ENCODE measurements at places on chromosomes 16 and 17.

GRCh38 chr17:30796016-30796415 is 28.5 kb downstream of the CRLF3 start:
- no peaks in the 10 kb centered on the region for H3K27me3 ChIP-seq
- no peak for DNase-seq
- no peak overlapping the region for H3K27ac ChIP-seq
- H3K36me3 ChIP-seq, result peaks cover 32% of the 10 kb centered on the region

DNA sequence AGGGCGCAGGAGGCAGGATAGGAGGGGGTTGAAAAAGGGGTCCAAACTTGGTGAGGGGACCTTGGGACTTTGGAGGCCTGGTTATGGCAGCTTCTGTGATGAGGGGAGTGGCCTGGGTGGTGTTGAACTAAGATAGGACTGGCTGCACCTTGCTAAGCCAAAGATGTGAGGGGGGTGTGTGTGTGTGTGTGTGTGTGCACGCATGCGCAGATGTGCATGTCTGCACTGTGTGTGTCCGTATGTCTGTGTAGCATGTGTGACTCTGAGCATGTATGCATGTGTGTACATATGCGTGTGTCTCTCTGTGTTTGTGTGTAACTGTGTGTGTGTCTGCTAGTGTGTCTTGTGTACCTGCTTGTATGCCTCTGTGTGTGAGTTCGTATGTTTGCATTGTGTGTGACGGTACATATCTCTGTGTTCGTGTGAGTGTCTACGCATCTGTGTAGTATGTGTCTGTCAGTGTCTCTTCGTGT is 4.1 kb downstream of the SLC16A5 start:
- no peaks in the 10 kb centered on the region for H3K27me3 ChIP-seq
- peak overlapping the region; percentile 9 for H3K4me3 ChIP-seq
- H3K36me3 ChIP-seq, result no peaks in the 10 kb centered on the region

DNA sequence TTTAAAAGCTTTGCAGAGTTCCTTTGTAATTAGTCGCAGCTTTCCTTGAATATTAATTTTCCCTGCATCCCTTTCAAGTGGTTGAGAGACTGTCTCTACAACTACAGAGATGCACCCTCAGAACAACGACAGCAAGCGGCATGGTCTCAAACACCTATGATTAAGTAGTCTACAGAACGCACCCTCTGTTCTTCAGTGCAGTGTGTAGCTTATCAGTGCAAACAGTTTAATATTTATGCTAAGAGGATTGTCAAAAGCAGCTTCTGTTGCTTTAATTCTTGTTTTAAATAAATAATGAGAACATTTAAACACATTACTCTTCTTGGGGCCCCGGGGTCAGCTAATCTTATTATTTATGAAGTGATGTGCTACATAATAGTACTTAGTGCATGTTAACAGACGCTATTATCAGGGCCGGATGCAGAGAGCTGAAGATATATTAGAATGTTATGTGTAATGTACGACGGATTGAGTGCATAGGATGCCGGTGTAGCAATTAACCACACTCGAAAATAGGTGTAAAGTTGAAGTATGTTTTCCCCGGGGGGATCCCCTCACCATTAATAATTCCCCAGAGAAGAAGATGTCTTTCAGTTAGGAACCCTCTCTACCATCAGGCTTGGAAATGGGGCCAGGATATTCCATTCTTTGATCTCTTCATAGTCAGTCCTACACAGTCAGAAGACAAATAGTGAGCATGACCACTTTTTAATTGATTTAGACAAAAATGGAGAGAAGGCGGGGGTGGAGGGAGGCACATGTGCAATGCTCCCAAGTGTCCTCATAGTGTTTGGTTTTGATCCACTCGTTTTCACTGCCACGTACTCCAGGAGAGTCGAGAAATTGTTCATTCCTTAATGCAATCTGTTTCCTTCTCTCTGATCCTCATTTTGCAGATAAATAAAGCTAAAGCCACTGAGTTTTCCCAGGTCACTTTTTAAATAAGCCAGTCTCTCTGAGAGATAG is 176.3 kb downstream of the IRX3 start:
- H3K27me3 ChIP-seq, result no peaks in the 10 kb centered on the region
- no peak for DNase-seq
- no peak overlapping the region for H3K27ac ChIP-seq
- H3K4me1 ChIP-seq, result peaks cover 8% of the 10 kb centered on the region
- H3K4me3 ChIP-seq, result no peak overlapping the region

GRCh38 chr16:72621651-72622050 is 426.3 kb downstream of the ZFHX3 start:
- DNase-seq, result no peak
- no peak overlapping the region for H3K27ac ChIP-seq
- no peak overlapping the region for H3K4me3 ChIP-seq
- H3K27me3 ChIP-seq, result no peaks in the 10 kb centered on the region
- peaks cover 5% of the 10 kb centered on the region for H3K4me1 ChIP-seq

DNA sequence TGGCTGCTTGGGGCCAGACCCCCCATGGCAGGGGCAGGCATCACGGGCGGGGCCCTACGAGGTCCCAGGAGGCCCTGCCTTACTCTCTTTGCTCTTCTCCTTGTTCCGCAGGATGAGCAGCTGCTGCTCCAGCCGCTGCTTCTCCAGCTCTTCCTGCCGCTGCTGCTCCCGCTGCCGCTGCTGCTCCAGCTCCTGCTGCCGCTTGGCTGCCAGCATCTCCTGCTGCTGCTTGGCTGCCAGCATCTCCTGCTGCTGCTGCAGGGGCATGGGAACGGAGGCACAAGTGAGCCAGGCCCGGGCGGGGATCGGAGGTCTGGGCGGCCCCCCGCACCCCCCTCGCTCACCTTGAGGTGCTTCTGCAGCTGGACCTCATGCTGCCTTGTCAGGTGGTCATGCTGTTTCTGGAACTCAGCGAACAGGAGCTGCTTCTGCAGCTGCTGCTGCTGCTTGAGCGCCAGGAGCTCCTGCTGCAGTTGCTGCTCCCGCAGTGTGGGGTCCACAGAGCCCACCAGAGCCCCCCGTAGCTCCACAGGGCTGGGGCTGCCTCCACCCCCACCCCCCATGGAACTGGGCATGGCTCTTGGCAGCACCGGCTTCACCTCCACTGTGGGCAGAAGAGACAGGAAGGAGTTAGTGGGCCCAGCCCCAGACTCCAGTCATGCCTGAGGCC is 22.8 kb downstream of the G6PC3 start:
- H3K4me3 ChIP-seq, result no peak overlapping the region
- peaks cover 13% of the 10 kb centered on the region for H3K4me1 ChIP-seq
- DNase-seq, result no peak
- H3K27me3 ChIP-seq, result no peaks in the 10 kb centered on the region
- H3K27ac ChIP-seq, result no peak overlapping the region
- peaks cover 13% of the 10 kb centered on the region for H3K36me3 ChIP-seq

DNA sequence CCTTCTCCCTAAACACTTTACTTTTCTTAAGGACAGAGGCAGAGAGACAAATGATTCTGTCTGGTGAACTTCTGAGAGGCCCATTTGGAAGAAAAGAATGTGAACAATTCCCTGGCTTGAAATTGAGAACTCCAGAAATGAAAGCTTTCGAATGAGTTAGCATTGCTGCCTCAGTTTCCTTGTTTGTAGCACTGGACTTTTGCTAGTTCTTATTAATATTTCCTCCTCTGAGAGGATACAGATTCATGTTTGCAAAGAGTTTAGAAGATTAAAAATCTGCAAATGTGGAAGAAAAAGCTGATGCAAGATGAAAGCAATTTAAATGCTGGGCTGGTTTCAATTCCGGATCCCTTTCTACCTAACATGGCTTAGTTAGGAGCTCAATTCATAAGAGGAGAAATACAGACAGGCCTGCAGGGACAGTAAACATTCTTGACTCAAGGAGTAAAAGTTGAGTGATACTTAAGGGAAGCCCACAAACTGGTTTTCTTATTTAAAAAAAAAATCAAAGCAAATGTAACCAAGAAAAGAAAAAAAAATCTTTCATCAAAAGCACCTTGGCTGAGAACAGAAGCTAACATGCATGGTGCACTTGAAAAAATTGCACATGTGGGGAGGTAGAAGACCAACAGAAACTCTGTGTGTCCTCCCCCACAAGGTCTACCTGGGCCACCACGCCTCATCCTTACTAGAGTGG is 27.1 kb downstream of the HNF1B start:
- H3K27ac ChIP-seq, result peak overlapping the region; percentile 92
- no peak overlapping the region for H3K4me3 ChIP-seq
- H3K27me3 ChIP-seq, result peaks cover 14% of the 10 kb centered on the region
- no peak for DNase-seq
- peaks cover 20% of the 10 kb centered on the region for H3K4me1 ChIP-seq

Data from mesothelial cell of epicardium (in vitro differentiated cells).